Activated CD4-positive, alpha-beta T cell treated with anti-CD3 and anti-CD28 coated beads, Interleukin-2, amount 10 ng/mL, durations not matched to agents 24 days and 14 days (primary cell): ENCODE measurements at places on chromosomes 5 and 9.

DNA sequence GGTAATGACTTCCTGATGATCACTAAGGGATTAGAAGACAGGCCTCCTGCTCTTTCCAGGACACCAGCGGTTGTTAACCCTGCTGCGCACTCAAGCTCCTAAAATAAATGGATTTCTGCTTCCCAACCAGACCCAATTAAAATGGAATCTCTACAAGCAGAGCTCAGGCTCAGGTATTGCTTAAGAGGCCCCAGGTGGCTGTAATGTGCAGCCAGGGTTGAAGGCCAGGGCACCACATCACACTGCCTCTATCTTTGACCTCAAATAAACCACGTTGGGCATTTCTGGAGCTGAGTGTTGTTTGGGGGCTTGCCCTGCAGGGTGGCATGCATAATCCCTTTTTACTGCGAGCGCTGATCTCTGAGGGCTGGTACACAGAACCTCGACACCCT is 108.0 kb downstream of the FBXO38 start:
- H3K27me3 ChIP-seq: peaks cover 32% of the 10 kb centered on the region
- no peaks in the 10 kb centered on the region for H3K4me1 ChIP-seq
- no peaks in the 10 kb centered on the region for H3K36me3 ChIP-seq
- H3K27ac ChIP-seq: no peak overlapping the region

GRCh38 chr9:136847088-136847825 is 2.0 kb upstream of the PHPT1 start:
- peaks cover 18% of the 10 kb centered on the region for H3K4me1 ChIP-seq
- peaks cover 27% of the 10 kb centered on the region for H3K36me3 ChIP-seq
- H3K27me3 ChIP-seq: peaks cover 7% of the 10 kb centered on the region

- H3K27ac ChIP-seq: peak within 1 kb of the TSS; percentile 93
- peaks cover 43% of the 10 kb centered on the region for H3K27me3 ChIP-seq
- peak within 1 kb of the TSS; percentile 92 for H3K4me3 ChIP-seq
- peaks cover 19% of the 10 kb centered on the region for H3K4me1 ChIP-seq
- peaks cover 4% of the 10 kb centered on the region for H3K36me3 ChIP-seq
These were observed at the start of gene SLC36A1 for GRCh38 chr5:151447174-151448037. Gene SLC36A1 (plus strand): TSS chr5:151447603. CDS start chr5:151458793, 11,190 bp downstream.

DNA sequence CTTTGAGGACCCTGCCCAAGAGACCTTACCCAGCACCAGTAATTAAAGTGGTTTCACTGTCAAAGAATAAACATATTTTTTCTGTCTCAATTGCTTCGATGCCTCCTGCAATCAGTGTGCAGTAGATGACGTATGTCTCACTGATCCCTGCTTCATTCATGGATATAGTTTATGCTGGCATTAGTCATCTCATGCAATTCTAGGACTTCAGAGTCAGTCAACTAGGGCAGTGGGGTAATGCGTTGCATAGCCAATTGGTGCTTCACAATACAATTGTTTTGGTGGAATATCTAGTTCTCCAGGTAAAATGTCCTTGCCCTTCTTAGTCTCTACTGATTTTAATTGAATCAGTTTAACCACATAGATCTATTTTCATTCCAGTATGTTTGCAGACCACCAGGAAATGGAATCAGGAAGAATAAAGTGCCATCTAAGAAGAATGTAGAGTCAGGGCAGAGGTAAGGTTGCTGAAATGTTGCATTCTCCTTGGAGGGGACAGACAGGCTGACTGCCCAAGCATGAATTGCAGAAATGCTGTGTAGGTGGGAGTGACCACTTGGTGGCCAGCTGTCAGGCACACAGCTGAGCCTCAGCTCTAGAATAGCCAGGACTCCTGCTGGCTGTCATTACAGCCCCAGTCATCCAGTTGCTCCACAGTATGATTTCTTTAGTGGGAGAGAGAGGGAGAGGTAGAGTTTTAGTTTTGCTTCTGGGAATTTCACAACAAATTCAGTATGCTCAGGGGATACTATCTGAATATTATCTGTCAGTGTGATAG is 73.5 kb upstream of the MEGF10 start:
- H3K27ac ChIP-seq: no peak overlapping the region
- H3K27me3 ChIP-seq: peaks cover 6% of the 10 kb centered on the region
- no peak overlapping the region for H3K4me3 ChIP-seq
- no peaks in the 10 kb centered on the region for H3K4me1 ChIP-seq

DNA sequence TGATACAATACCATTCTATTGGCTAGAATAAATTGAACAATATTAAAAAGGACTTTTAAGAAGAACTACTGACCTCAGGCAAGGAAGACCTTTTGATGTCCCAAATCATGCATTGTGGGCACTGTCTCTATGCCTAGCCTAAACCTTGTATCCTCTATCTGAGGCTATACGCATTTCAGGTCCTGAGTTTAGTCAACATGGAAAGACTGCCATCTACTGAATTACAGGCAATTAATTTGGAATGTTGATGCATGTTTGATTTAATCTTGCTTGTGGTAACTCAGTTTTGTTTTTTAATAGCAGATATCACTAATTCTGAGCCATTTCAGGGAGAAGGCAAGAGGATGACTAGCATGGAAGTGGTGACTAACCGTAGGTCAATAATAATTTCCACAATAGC is 585.3 kb upstream of the CCNG1 start:
- H3K36me3 ChIP-seq: no peaks in the 10 kb centered on the region
- no peak overlapping the region for H3K4me3 ChIP-seq
- H3K27me3 ChIP-seq: no peaks in the 10 kb centered on the region
- no peak overlapping the region for H3K27ac ChIP-seq
- DNase-seq: no peak

GRCh38 chr5:7745882-7746610 is 104.9 kb downstream of the CFAP90 start:
- no peaks in the 10 kb centered on the region for H3K36me3 ChIP-seq
- H3K4me1 ChIP-seq: no peaks in the 10 kb centered on the region
- no peak overlapping the region for H3K4me3 ChIP-seq
- H3K27me3 ChIP-seq: no peaks in the 10 kb centered on the region

- no peak overlapping the region for H3K4me3 ChIP-seq
- H3K36me3 ChIP-seq: no peaks in the 10 kb centered on the region
- H3K4me1 ChIP-seq: peaks cover 25% of the 10 kb centered on the region
- no peak for DNase-seq
- no peak overlapping the region for H3K27ac ChIP-seq
These were observed 80.7 kb downstream of the MVB12B start for GRCh38 chr9:126407114-126407870.

- no peaks in the 10 kb centered on the region for H3K36me3 ChIP-seq
- no peak for DNase-seq
- no peaks in the 10 kb centered on the region for H3K27me3 ChIP-seq
- no peak overlapping the region for H3K27ac ChIP-seq
- H3K4me3 ChIP-seq: no peak overlapping the region
These were observed 110.5 kb downstream of the SNX18 start for GRCh38 chr5:54628050-54628449.

GRCh38 chr5:6632324-6632887 is 438 bp downstream of the NSUN2 start:
- H3K27me3 ChIP-seq: no peaks in the 10 kb centered on the region
- DNase-seq: no peak
- peak overlapping the region; percentile 100 for H3K4me3 ChIP-seq
- peaks cover 46% of the 10 kb centered on the region for H3K36me3 ChIP-seq

DNA sequence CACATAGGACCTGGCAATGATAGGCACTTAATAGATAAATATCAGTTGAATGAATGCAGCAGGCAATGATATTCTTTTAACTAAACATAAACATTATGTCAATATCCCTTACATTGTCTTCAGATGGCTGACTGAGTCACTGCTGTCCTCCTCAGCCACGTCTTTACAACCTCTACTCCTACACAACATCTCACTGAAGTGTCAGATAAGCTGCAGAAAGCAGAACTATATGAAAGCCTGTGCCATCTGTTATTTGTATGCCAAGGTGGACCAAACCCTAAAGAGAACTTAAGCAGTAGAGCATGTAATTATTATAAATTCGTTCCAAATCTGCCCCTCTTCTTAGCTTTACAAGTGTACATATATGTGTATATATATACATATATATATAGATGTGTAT is 271.2 kb downstream of the RASEF start:
- no peak for DNase-seq
- H3K4me1 ChIP-seq: peaks cover 3% of the 10 kb centered on the region
